Activated CD4-positive, alpha-beta memory T cell treated with anti-CD3 and anti-CD28 coated beads for 36 hours (primary cell): ENCODE measurements at places on chromosomes 11 and 22.

- peak; percentile 2 for DNase-seq
Observed at GRCh38 chr11:76653674-76654284, 16.8 kb downstream of the LRRC32 start.

DNA sequence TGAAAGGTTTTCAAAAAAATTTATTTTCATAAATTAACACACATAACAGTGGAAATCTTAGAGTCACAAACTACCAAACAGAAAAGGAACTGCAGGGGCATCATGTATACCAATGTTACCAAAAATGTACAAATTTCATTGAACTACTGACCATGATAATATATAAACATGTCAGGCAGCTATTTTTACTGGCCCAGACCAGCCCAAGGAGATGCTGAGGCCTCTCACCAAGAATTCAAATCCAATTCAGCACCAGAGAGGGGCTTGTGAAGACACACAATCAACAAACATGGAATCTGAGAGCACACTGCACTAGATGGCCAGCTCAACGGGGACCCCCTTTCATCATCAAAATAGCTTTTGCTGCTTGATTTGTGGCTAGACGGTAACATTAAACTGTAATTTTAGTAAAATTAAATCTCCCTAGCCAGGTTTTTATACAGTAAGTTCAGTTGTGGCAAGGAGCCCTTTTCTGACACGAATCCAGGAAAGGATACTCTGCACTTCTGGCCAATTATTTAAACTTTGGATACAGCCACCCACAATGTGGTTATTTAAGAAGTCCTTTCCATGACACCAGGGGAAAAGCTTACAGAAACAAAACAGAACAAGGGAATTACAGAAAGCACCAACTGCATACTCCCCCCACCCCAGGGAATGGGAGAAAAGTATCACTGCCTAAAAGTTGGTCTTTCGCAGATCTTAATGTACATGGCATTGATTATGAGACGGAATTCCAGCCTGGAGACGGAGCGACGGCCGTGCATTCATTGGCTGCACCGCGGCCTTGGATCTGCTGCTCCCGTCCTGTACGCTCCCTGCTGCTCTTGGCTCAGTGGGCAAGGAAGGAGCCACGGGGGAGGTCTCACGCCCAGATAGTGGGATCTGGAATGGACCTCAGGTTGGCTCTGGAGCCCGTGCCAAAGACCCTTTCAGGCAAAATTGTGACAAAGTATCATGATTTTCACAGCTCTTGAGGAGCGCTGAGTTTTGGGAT, 19.6 kb upstream of the PISD start:
- no peak for DNase-seq

GRCh38 chr11:34341931-34342533, 15.8 kb downstream of the ABTB2 start:
- no peak for DNase-seq

DNA sequence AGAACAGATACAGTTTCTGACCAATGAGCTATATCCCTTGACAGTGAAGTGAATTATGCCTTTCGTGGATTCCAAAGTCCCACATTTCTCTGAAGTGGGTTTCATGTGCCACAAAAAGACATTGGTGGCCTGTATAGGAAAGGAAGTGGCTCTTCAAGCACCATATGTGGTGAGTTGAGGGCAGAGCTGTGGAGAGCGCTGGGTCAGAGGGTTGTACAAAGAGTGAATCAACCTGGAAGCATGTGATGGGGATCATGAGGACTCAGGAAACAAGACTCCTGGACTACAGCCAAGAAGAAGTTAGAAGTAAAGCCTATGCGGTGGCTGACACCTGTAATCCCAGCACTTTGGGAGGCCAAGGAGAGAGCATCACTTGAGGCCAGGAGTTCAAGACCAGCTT, 579 bp upstream of the SLC5A4 start:
- no peak for DNase-seq

DNA sequence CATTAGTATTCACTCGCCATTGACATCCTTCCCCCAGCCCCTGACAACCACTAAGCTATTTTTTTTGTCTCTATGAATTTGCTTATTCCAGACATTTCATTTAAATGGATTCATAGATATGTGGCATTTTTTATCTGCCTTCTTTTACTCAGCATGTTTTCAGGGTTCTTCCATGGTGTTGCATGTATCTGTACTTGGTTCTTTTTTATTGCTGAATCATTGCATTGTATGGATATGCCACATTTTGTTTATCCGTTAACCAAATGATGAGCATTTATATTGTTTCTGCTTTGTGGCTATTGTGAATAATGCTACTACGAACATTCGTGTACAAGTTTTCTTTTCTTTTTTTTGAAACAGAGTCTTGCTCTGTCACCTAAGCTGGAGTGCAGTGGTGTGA, 5.9 kb downstream of the METTL15 start:
- no peak for DNase-seq

DNA sequence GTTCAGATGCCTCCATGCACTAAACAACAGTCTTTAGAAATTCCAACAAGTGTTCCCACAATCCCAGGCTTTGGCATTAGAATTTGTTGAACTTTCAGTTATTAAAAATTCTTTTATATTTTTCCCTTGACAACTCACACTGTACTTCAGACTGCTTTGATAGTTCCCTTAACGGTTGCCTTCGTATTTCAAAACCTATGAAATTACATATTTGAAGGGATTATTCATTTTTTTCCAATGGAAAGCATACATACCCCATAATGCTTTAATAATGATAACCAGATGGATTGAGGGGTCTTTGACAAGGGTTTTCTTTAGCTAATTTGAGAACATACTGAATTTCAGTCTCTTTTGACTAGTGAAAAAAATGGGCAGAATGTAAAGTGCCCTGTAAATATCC, 76.5 kb downstream of the ME3 start:
- DNase-seq = no peak

GRCh38 chr11:80625563-80625962, 1184.7 kb upstream of the TENM4 start:
- no peak for DNase-seq

DNA sequence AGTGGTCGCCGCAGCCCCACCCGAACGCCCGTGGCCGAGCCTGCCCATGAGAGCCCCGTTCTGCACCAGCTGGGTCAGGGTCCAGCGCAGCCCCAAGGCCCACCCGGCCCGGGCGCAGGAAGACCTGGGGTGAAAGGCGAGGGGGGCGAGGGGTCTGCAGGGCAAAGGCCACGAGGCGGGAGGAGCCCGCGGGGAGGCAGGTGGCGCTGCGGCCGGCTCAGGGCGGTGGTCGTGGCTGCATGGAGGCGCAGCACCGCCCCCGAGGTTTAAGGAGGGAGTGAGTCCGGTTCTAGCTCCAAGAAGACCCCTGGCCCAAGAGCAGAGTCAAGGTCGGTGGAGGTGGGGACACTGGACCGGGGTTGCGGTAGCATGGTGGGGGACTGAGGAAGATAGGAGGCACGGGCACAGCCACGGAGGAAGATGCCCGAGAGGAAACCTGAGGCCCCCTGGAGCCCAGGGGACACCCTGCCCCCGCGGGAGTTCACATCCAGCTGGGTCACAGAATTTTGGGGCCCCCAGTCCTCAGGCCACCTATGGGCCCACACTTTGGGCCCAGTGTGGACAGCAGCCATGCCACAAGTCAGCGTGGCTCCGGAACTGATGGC, 514 bp upstream of the HDAC10 start:
- DNase-seq = no peak

DNA sequence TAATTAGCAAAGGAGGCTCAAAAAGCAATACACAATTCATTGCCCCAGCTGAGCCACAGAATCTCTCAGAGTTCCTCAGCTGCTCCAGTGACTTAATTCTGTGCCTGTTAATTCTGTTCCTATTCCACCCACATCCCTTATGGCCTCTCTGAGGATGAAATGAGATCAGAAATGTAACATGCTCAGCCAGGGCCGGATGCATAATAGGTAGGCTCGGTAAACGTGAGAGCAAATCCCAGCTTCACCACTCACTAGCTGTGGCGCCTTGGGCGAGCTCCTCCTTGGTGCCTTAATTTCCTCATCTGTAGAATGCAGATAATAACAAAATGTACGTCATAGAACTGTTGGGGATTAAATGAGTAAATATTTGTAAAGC, 42.8 kb upstream of the DKK3 start:
- DNase-seq = no peak

DNA sequence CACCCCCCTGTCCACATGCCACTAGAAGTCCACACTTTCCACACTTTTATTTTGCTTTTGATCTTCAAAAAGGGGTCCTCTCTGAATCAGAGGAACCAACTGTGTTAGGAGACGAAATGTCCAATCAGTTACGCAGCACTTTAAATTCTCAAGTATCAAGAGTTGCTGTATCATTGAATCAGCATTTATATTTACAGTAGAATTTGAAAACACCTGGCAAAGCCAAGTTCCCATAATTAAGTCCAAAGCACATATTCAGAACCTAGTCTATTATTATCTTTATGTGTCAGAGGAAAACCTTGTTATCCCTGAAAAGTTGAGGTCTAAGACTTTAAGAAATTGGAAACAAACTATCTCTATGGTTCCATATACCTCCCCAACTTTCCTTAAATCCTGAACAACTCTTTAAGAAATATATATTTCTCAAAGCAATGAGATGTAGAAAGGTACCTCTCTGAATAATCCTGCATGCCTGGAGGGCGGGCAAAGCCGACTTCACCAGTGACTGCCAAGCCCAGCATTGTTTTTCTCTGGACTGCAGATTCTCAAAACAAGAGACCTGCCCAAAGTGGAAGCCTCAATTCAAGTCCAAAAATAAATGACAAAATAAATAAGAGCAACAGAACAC, 75.9 kb upstream of the ARFGAP3 start:
- no peak for DNase-seq

DNA sequence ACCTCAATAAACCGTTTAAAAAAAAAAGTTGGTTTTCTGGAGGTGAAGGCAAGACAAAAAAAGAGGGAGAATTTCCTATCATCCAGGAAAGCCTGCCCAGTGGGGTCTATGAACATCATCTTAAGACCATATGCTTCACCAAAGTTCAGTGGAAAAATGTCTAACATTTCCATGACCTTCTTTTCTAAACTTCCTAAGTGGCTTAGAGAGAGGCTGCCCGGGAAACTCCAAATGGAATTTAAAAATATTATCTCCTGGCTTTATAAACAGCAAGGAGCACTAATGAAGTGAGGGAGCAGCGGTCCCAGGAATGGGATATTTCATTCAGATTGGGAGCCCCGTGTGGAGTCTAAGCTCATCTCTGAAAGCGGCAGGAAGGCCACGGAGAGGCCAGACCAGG, 46.9 kb downstream of the ETS1 start:
- DNase-seq = no peak

GRCh38 chr11:6602096-6602940, 1.1 kb downstream of the RRP8 start:
- DNase-seq = no peak

DNA sequence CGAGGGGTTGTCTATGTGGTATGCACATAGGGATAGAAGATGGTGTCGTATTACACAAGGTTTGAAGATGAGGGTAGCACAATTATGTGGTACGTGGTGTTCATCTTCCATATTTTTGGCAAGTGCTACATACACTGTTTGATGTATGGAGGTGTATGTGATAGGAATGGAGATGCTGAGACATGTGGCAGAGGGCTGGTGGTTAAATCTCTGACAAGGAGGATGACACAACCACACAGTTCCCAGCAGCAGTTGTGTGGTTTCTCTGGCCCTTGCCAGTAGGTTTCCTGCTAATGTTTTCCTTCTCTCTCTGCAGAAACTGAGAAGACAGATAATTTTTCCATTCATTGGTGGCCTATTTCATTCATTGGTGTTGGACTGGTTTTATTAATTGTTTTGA, 17.0 kb downstream of the NCR3LG1 start:
- no peak for DNase-seq

GRCh38 chr11:19320827-19321226, 80.1 kb upstream of the E2F8 start:
- no peak for DNase-seq

DNA sequence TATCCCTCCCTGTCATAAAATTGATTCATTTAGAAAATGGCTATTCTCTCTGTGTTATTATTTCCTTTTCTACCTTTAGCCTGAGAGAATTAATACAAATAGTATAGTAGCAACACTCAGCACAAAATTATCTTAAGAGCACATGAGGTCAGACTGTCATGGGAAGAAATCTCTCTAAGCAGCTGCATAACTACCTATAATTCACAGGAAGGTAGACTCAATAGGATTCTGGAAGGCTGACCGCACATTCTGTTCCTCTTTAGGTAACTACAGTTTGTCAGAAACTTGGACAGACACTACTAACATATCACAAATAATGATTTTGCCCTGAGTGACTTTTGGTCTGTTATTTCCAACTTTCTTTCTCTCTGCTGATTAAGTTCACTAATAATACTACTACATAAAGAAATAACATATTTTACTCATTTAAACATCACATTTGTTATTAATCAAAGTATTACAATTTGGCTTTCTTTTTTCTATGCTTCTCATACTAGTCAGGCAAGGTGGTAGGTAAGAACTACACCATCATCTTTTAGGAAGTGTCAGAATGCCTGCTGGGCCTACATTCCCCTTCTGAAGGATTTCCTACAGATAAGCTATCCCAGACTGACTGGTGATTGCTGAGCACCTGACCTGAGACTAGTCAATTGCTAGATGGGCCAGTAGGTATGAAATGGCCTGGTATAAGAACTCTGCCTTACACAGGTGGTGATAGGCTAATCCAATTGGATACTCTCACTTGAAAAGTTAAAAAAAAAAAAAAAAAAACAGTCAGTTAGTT, 325.1 kb downstream of the DLG2 start:
- no peak for DNase-seq

GRCh38 chr22:48248901-48249455, 1486.5 kb downstream of the TBC1D22A start:
- DNase-seq = no peak

DNA sequence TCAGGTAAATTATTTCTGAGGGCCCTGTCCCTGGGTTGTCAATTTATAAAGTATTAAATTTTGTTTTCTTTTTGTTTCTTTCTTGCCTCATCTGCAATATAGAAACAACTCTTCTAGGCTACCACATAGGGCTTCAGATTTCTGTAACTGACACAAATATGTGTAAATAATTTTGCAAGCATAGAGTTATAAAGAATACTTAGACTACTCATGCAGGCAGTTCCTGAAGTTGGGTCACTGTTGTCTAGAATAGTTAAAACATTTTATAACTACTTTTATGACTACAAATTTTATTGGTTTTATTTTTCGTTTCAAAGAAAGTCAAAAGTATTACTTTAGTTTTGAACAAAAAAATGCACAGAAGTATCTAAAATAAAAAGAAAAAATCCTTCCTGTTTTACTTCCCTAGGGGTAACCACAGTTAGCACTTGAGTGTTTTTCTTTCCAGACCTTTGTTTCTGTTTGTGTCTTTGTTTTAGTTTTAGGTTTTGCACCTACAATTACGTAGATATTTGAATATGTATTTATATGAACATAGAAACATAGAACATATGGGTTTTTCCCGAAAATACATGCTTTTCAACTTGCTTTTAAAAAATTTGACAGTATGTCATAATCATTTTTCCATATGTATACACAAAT, 12.4 kb upstream of the TMEM123 start:
- no peak for DNase-seq

- no peak for DNase-seq
Observed at GRCh38 chr22:49887702-49888101, 30.5 kb downstream of the ALG12 start.
